ENCODE measurements at places on chromosomes 2 and 18. TPM values are rescaled to one million over a fixed set of nuclear protein-coding genes. Genes with fewer than 3 reads are reported as not detected.

- no peak for DNase-seq
Observed at GRCh38 chr2:190574169-190574568, 39.6 kb upstream of the NEMP2 start.

Gene HTR2B
- total RNA-seq = 0.44 TPM

DNA sequence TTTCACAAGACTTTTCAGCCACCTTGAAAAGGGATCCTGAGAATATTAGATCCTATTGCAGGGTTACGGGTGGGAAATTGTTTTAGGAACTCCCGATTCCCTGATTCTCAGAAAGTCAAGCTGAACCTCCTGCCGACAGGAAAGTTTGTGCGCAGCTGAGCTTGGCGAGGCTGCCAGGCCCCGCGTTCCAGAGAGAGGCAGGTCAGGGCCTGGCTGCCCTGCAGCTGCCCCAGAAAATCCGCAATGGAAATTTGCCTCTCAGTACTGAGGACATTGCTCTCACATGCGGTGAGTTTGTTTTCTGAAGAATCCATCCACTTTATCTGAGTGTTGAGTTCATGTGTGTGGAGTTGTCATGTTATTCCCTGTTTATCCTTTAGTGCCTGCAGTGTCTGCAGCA lies 144.2 kb downstream of the RTP5 start:
- no peak for DNase-seq

Gene TMEM178A
- total RNA-seq = 2.9 TPM

Gene TUBA3E
- not detected for total RNA-seq

Gene ARHGEF4
- total RNA-seq = 16.4 TPM

DNA sequence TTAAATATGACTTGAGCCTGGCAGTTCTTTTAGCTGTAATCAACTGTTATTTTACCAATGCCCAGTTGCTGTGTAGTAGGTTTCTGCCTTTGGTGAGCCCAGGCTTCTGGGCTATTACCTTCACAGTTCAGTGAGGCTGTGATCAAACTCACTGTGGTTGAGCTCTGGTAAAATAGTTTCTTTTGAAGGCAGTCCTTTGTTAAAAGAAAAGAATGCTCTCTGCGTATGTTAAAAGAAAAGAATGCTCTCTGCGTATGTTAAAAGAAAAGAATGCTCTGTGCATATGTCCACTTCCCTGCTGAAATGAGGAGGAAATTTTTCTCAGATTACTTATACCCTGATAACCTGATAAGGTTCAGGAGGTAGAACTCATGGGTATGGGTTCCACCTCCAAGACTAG lies 244.3 kb downstream of the RNF144A start:
- no peak for DNase-seq

Gene CDH19
- 1.2 TPM for total RNA-seq

DNA sequence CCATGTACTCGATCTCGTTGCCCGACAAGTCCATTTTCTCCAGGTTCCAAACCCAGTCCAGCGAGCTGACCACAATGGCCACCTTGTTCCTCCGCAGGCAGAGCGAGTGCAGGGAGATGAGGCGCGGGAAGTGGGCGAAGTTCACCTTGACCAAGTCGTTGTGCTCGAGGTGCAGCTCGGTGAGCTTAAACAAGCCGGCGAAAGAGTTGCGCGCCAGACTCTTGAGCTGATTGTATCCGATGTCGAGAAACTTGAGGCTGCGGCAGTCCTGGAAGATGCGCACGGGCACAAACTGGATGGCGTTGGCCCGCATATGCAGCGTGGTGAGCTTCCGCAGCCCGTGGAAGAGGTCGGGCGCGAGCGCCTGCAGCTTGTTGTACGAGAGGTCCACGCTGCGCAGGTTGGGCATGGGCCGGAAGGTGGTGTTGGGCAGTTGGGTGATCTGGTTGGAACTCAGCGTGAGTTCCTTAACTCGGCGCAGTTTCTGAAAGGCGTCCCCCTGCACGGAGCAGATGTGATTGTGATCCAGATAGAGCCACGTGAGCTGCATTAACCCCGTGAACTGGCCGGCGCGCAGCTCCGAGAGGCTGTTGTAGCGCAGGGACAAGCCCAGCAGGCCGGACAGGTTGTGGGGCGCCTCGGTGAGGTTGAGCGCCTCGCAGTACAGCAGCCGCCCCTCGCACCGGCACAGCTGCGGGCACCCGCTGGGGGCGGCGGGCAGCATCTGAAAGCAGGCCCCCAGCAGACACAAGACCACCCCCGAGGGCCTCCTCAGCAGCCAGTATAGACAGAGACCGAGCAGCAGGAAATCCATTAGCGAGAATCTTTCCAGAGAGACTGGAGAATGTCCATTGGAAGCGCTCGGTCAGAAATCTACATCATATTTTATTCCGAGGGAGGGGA lies 1.3 kb downstream of the LRRTM1 start:
- no peak for DNase-seq

DNA sequence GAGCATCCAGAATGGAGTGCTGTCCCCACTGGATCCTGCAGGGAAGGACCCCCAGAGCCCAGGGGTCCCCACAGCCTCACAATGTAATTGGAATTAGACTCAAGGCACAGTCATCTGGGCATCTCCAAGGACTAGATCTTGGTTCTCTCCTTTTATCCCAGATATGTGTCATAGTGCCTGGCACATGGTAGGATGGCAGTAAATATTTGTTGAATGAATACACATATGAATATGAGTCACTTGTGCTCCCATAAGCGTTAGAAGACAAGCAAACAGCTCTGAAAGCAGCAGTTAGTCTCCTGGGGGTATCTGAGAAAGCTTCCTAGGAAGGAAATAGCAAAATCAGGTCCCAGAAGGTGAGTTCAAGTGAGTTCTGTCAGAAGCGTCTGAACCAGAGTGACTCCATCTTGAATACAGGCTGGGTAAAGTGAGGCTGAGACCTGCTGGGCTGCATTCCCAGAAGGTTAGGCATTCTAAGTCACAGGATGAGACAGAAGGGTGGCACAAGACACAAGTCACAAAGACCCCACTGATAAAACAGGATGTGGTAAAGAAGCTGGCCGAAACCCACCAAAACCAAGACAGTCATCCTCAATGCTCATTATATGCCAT lies 234.1 kb upstream of the ID2 start:
- DNase-seq = no peak

GRCh38 chr18:71322201-71322600 lies 1033.4 kb downstream of the SOCS6 start:
- no peak for DNase-seq

GRCh38 chr2:115480741-115481140 lies 1038.3 kb downstream of the DPP10 start:
- DNase-seq = no peak

DNA sequence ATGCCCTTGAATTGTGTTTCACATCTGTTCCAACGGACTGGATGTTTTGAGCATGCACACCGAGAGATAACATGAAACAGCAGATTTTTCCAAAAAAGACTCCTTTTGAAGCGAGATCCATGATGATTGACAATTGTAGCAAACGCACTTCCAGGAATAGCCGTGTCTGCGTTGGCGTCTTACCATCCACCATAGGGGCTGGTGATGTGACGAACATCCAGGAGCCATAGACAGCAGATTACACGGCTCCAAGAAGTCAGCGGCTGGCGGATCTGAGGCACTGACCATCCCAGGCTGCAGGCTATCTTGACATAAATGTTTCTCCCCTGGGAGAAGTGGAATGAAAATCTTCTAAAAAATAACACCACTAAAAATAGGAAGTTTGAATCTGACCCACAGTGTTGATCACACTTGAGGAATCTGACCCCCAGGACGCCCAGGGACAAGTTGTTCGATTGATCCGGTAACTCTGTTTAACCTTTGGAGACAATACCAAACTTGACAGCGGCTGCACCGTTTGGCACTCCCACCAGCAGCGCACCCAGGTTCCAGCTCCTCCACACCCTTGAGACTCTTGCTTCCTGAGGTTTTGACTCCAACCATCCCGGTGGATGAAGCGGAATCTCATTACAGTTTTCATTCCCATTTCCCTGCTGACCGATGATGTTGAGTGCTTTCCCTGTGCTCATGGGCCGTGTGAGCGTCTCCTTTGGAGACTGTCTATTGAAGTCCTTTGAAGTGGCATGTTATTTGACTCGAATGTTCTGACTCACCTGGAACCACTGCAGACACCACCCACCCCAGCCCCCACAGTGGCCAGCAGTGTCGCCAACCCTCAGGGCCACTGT lies 140.0 kb upstream of the GPC1 start:
- DNase-seq = no peak

Gene SGO2
- 1.7 TPM for total RNA-seq

DNA sequence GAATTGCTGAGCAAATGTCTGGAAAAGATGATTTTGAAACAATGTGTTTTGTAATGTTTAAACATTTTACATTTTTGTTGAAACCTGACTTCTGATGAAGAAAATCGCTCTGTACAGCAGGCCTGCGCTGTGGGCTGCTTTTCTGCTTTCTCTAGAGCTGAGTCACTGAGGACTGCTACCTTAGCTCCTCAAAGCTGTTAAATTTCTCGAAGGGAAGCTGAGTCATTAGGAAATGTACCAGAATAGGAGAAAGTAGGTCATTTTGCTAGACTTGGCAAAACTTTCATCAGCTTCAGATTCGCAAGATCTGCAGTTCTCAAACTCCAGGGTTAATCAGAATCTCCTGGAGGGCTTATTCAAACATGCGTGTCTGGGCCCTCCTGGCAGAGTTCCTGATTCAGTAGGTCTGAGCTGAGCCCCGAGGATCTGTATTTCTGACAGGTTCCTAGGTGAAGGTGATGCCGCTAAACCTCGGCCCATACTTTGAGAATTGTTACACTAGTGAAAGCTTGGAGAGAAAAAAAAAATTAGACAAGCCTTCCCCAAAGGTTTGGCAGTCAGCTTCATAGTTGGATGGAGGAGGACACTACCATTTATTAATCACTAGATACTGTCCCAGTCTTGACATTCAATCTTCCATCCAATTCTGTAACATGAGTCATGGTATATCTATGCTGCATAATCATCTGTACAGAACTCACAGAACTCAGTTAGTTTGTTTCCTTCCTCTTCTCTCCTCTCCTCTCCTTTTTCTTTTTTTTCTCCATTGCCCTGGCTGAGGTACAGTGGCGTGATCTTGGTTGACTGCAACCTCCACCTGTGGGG lies 297.6 kb downstream of the PARD3B start:
- DNase-seq = no peak

DNA sequence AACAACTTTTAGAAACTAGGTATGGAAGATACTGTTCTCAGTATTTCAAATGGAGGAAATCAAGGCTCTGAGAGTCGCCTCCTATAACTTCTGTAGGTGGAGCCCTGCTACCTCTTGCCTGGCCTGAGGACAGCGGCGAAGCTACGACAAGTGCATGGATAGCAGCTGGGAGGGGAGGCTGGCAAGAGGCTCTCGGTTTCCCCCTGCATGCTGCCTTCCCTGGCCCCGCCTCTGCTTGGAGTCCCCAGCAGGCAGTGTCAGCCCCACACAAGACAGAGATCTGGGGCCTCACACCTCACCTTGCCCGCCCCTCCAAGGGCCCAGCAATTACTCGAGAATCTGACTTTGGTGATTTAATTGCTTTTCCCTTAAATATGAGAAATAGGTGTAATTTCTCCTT lies 107.6 kb upstream of the POU3F3 start:
- DNase-seq = no peak

- DNase-seq = no peak
Observed at GRCh38 chr2:50535256-50535655, 496.7 kb downstream of the NRXN1 start.

Gene BOLL
- total RNA-seq = not detected

- DNase-seq = no peak
Observed at GRCh38 chr18:23933407-23933806, 81.1 kb upstream of the TTC39C start.

Gene KCNJ3
- 1.4 TPM for total RNA-seq

DNA sequence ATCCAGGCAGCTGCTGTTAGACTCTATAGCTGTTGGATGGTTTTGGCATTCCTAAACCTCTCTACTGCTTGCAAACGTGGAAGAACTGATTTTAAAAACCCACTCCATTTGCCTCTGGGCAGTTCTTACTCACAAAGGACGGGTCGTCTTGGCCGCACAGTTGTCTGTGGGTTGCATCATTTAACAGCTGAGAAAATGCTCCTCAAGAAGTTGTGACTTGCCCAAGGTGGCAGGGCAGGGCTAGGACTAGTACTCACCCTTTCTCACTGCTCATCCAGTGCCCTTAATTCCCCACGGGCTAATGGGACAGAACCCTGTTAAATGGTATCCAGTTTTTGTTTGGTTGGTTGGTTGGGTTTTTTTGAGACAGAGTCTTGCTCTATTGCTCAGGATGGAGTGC lies 997 bp upstream of the DRC1 start:
- DNase-seq = no peak

- no peak for DNase-seq
Observed at GRCh38 chr2:241260911-241261310, 54.6 kb downstream of the HDLBP start.

GRCh38 chr2:16522031-16522831 lies 143.4 kb downstream of the CYRIA start:
- no peak for DNase-seq

Gene PRKCE
- 54.3 TPM for total RNA-seq
